ENCODE measurements at places on chromosomes 11 and 22.

GRCh38 chr11:113595810-113596594, 110.1 kb downstream of the TMPRSS5 start:
- no peaks in the 10 kb centered on the region for H3K36me3 ChIP-seq
- H3K27me3 ChIP-seq, result no peaks in the 10 kb centered on the region
- no peak for DNase-seq

GRCh38 chr11:16925561-16926065, 88.6 kb downstream of the PLEKHA7 start:
- DNase-seq, result peak; percentile 57
- peak overlapping the region; percentile 76 for H3K27ac ChIP-seq
- H3K4me1 ChIP-seq, result peaks cover 14% of the 10 kb centered on the region
- H3K36me3 ChIP-seq, result no peaks in the 10 kb centered on the region
- H3K27me3 ChIP-seq, result no peaks in the 10 kb centered on the region

DNA sequence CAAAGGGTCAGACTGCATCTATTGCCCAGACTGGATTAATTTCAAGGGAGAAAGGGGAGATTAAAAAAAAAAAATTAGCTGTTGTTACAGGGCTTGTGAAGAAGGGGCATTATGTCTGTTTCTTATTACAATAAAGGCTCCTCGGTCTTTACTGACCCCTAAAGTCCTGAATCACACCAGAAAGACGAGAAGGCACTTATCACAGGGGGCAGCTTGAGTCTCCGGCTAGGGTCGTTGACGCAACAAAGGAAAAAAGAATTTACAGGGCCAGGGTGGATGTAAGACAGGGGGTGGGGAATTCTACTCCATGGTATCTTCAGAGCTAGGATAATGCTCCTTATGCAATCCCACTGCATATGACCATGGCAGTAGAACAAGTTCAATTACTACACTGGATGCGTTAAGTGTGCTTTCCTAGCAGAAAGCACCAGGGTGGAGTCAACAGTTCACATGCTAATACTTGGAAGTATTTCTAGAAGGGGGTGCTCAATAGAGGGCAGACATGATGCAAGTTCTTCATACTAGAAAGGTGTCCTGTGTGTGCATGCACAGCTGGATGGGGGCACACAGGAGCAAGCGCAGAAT, 16.5 kb downstream of the DDX17 start:
- no peak overlapping the region for H3K27ac ChIP-seq
- DNase-seq, result no peak
- H3K4me3 ChIP-seq, result no peak overlapping the region
- H3K4me1 ChIP-seq, result no peaks in the 10 kb centered on the region
- H3K27me3 ChIP-seq, result no peaks in the 10 kb centered on the region

- no peak for DNase-seq
- no peak overlapping the region for H3K27ac ChIP-seq
- peaks cover under 1% of the 10 kb centered on the region for H3K4me1 ChIP-seq
- no peak overlapping the region for H3K4me3 ChIP-seq
- H3K36me3 ChIP-seq, result peaks cover 5% of the 10 kb centered on the region
Measured at GRCh38 chr22:29790061-29790460, 22.9 kb downstream of the UQCR10 start.

- DNase-seq, result peak; percentile 34
- H3K27ac ChIP-seq, result no peak overlapping the region
- H3K4me1 ChIP-seq, result no peaks in the 10 kb centered on the region
- H3K36me3 ChIP-seq, result no peaks in the 10 kb centered on the region
- no peak overlapping the region for H3K4me3 ChIP-seq
Measured at GRCh38 chr22:20636075-20636812, 128.8 kb downstream of the MED15 start.

DNA sequence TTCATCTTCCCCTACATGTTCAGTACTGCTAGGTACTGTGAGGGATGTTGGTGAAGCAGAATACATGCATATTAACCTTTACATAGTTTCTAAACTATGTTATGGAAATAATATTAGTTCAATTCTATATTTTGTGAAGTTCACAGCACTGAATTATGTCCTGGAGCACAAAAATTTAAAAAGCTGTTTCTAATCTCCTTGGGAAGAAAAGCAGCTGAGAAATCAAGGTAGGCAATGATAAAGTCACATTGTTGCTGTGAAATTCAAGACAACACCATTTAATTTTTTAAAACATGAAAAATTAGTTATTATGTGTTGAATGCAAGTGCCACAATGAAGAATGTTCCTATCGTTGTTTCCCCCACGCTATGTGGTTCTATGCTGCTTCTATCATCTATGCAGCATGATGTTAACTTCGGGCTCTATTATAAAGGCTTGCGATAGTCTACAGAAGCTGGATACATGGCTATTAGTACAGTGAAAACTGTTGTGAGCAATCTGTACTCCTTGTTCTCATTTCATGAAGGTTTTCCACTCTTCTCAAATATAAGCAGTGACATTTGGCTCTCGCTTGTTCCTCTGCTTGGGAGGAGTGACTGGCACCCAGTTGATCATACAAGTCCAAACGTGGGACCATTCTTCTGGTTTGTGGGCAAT, 164.3 kb downstream of the AASDHPPT start:
- DNase-seq, result no peak
- H3K36me3 ChIP-seq, result no peaks in the 10 kb centered on the region
- no peak overlapping the region for H3K27ac ChIP-seq
- no peak overlapping the region for H3K4me3 ChIP-seq

Data from breast epithelium (tissue), 4 donors.